HTR-8/SVneo (cell line): ENCODE measurements at places on chromosomes 16 and 17.

DNA sequence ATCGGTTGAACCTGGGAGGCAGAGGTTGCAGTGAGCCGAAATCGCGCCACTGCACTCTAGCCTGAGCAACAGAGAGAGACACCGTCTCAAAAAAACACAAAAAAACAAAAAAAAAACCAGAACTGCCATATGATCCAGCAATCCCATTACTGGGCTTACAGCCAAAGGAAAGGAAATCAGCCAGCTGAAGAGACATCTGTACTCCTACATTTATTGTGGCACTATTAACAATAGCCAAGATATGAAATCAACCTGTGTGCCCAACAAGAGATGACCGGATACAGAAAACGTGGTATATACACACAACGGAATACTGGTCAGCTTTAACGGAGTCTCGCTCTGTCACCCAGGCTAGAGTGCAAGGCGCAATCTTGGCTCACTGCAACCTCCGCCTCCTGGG is 14.6 kb downstream of the FANCA start:
- no peak for DNase-seq

GRCh38 chr16:1734123-1734522 is 28.1 kb downstream of the MAPK8IP3 start:
- DNase-seq = no peak

- DNase-seq = no peak
Observed at GRCh38 chr17:60315650-60316049, 76.3 kb downstream of the USP32 start.

DNA sequence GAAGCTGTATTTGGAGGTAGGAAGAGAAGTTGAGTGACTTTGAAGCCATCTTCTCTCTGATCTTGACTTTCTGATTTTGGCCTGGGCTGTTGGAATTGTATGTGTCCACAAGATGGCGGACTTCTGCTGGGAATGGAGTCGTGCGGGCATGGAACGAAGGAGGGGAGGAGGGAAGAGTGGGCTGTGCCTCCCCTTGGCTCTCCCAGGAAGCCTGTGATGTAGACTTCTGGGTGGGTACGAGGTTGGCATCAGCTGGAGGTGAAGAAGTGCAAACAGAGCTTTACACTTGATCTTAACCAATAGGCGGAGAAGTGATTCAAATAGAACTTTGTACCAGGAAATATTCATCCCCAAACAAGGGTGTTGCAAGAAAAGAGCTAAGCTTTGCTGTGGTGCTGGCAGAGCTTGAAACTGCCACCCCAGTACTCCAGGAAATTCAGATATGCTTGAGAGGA is 7.4 kb upstream of the TMEM220 start:
- DNase-seq = peak; percentile 53

DNA sequence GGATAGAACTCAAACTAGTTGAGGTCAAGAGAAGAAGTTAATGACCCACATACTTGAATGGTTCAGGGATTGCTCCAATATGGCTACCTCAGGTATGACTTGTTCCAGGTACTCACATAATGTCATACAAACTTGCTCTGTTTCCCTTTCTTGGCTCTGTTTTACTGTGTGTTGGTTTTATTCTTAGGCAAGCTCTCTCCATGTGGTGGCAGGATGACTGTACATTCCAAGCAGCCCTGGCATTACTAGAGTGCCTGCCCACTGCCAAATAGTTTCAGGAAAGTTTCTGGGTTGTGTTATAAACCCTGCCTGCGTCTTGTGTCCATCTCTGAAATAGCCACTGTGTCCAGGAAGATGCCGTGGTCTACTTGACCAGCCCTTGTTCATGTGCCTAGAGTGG is 476.8 kb downstream of the SHISA9 start:
- DNase-seq = no peak

- no peak for DNase-seq
Observed at GRCh38 chr16:85879975-85880831, 18.8 kb upstream of the IRF8 start.

GRCh38 chr16:88888057-88888456 is 21.6 kb upstream of the PABPN1L start:
- DNase-seq = no peak

GRCh38 chr17:19388791-19389785 is 2.1 kb upstream of the MFAP4 start:
- no peak for DNase-seq

GRCh38 chr16:4288148-4288921 is 15.5 kb upstream of the TFAP4 start:
- DNase-seq = peak; percentile 82

DNA sequence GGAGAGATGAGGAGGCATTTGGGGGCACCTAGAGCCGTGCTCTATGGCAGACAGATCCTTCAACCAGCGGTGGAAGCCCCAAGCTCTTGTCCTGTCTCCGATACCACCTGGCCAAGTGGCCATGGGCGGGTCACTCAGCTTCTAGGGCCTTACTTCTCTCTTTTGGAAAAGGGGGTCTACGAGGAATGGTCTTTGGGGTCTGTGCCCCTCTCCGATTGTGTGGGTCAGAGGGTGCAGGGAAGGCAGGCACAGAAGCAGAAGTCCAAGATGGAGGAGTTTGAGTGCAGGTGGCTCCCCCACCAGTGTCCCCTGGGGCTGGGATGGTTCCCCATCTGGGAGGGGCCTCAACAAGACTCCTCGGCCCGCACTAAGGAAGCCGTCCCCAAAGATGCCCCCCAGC is 116.7 kb downstream of the CCDC182 start:
- no peak for DNase-seq

DNA sequence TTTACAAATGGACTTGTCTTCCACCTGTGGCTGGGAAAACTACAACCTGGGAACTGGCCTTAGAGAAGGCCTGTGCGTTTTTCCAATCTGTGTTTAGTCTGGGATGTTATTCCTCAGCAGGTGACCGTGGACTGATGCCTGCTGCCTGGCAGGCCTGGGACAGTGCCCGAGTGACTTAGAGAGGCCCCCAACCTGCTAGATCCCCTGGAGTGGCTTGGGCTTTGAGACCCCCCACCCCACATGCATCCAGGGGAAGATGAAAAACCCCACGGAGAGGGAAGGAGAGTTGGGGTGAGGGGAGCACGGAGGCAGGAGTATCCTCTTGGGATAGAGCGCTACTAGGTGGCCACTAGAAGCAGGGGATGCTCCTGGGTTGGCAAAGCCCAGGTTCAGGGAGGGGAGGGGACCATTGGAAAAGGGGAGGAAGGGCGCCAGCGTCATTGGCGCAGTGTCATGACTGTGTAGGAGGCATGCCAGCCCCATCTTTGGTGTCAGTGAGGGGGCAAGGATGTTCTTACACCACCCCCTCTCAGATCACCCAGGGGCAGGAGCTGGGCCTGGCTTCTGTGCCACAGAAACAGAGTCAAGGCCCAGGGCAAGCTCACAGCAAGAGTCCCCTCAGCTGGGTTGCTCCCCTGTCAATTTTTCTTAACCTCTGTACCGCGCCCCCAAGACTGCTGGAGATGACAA is 54.1 kb downstream of the MEAK7 start:
- no peak for DNase-seq

DNA sequence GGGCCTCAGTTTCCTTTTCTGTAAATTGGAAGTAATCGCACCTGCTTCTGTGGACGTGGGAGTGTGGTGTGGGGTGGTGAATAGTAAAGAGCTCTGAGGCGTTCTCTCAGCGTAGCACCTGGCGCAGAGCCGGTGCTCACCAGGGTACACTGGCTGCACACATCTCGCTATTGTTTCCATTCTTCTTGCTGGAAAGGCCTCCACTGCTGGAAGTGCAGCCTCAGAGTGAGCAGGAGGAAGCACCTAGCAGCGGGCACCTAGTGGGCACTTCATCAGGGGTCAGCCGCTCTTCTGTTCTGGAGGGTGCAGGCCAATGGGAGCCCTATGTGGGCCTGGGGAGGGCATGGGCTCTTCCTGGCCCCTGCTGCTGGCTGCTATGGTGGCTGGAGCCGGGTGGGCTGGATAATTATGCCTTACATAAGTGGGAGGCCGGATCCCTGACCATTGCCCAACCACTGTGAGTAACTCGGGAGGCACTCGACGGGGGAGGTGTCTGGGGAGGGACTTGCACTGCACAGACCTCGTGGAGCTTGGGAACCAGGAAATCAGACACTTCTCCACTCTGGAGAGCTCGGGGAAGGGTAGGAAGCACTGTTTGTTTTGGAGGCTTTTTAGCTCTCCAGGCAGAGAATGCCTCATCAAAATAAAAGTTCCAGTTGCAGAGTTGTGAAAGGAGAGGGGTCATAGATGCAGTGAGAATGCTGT is 1.7 kb downstream of the MAP2K3 start:
- DNase-seq = peak; percentile 99

DNA sequence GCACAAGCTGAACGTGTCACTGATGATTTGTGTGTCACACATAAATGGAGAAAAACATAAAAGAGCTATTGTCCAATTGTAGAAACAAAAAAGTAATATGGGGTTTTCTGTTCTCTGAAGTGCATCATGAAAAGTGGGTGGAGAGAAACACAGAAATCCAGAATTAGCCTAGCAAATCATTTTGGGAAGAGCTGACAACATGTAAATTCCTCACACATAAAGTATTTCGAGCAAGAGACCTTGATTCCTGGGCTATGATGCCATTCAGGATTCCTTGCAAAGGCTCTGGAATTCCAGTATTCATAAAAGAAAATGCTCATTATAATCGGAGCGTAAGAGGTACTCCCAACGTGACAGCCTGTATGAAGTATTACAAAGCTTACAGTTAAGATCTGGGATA is 1.1 kb downstream of the DCUN1D3 start:
- DNase-seq = no peak

- DNase-seq = no peak
Observed at GRCh38 chr16:22857296-22858025, 43.5 kb downstream of the HS3ST2 start.

GRCh38 chr17:45429339-45430005 is 3.2 kb downstream of the ARHGAP27 start:
- no peak for DNase-seq

GRCh38 chr17:33515974-33516373 is 222.9 kb upstream of the ASIC2 start:
- no peak for DNase-seq

DNA sequence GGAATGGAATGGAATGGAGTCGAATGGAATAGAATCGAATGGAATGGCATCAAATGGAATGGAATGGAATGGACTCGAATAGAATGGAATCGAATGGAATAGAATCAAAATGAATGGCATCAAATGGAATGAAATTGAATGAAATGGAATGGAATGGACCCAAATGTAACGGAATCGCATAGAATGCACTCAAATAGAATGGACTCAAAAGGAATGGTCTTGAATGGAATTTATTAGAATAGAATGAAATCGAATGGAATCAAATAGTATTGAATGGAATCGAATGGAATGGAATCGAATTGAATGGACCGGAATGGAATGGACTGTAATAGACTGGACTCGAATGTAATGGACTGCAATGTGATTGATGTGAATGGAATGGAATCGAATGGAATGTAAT is 501.4 kb upstream of the WSB1 start:
- DNase-seq = no peak

DNA sequence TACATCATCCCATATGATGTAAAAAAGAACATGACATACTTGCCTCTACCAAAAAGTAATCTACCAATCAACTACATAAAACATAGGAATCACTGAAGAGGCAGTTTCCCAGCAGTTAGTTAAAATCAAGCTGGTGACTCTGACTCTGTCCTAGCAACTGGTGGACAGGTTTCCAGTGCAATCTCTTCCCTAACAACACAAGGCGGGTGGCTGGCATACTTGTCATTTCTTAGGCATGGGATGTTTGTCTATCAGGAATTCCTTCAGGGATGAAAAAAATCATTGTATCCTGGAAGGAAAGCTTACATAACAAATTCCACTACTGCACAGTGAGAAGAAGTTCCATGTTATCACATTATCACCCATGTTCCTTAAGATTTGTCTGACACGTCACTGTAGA is 50.9 kb downstream of the HELZ start:
- peak; percentile 70 for DNase-seq

GRCh38 chr17:41635121-41636097 is 11.0 kb upstream of the KRT17 start:
- no peak for DNase-seq

- DNase-seq = no peak
Observed at GRCh38 chr16:49439676-49440075, 66.1 kb downstream of the C16orf78 start.

- DNase-seq = no peak
Observed at GRCh38 chr16:5056352-5056751, 9.4 kb downstream of the C16orf89 start.

DNA sequence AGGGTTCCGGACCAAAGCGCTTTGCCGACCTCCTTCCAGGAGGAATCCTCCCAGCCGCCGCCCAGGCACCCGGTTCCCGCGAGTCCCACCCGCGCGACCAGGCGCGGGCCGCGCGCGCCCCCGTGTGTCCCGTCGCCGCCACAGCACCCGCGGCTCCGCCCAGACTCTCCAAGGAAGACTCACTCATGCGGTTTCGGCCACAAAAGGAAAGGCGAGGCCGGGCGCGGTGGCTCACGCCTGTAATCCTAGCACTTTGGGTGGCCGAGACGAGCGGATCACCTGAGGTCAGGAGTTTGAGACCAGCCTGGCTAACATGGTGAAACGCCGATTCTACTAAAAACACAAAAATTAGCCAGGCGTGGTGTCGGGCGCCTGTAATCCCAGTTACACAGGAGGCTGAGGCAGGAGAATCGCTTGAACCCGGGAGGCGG is 3.5 kb upstream of the PKMYT1 start:
- peak; percentile 90 for DNase-seq

DNA sequence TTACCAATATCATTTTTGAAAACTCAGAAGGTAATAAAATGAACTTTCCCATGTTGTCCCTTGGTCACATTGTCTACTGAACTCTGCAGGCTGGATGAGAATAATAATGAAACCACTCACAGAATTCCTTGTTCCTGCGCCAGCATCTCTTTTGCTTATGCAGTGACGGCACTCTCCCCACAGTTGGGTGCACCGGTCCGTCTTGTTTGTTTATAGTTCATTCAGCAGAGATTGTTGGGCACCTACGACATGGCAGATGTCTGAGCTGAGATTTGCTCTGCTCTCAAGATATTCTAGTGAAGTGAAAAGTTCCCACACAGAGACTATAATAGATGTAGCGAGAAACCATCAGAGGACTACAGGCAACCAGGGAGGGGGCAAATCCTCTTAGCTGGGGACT is 375.7 kb upstream of the CDH11 start:
- no peak for DNase-seq

DNA sequence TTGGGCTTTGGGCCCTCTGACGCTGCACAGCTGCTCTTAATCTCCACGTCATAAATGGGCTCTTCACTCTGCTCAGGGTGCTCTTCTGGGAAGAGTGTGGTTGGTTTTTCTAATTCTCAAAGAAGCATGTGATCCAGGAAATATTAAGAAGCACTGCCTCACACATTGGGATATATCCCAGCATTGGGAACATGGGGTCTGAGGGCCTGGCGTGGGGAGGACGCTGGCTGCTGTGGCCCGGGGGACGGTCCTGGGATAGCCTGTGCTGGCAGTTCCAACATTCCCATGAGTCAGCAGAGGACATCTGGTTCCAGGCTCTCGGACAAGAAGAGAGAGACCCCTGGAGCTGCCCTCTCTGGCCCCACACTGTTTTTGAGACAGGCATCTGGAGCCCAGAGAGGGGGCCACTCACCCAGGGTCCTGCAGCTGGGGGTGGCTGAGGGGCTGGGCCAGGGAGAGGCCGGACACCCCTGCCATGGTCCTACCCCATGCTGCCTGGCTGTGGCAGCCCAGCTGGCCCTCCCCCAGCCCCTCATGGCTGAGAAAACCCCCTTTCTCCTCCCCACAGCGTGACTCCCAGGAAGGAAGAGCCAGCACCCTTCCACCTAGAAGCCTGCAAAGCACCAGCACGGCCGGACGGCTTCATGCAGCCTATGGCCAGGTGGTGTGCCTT is 58.8 kb downstream of the NT5M start:
- DNase-seq = no peak
